ENCODE measurements at places on chromosomes 5 and 9. TPM values are rescaled to one million over a fixed set of nuclear protein-coding genes. Genes with fewer than 3 reads are reported as not detected.

CAMK2A gene
- total RNA-seq, result not detected

PCDHGC5 gene
- not detected for total RNA-seq

PLEKHG4B gene
- not detected for total RNA-seq

ANKRD34B gene
- total RNA-seq, result not detected

EIF4E1B gene
- not detected for total RNA-seq

ADAMTS16 gene
- not detected for total RNA-seq

All from activated CD8-positive, alpha-beta memory T cell treated with anti-CD3 and anti-CD28 coated beads, Interleukin-2, amount 10 ng/mL, durations not matched to agents 7 days and 5 days (primary cell).